Cerebellum (tissue), 4 donors: ENCODE measurements at places on chromosomes 1 and 21.

DNA sequence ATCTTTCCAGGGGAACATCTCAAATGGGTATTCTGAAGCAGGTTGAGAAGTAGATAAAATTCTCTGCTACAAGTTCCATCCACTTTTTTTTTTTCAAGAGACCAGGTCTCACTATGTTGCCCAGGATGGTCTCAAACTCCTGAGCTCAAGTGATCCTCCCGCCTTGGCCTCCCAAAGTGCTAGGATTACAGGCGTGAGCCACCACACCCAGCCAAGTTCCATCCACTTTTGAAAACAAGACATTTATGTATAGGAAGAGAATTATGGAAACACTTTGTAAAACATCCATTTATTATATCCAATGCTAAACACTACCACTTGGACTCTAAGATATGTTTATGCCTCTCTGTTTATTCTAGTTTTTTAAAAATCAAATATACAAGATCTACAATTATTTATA is 13.4 kb downstream of the HNRNPU start:
- no peak for DNase-seq

DNA sequence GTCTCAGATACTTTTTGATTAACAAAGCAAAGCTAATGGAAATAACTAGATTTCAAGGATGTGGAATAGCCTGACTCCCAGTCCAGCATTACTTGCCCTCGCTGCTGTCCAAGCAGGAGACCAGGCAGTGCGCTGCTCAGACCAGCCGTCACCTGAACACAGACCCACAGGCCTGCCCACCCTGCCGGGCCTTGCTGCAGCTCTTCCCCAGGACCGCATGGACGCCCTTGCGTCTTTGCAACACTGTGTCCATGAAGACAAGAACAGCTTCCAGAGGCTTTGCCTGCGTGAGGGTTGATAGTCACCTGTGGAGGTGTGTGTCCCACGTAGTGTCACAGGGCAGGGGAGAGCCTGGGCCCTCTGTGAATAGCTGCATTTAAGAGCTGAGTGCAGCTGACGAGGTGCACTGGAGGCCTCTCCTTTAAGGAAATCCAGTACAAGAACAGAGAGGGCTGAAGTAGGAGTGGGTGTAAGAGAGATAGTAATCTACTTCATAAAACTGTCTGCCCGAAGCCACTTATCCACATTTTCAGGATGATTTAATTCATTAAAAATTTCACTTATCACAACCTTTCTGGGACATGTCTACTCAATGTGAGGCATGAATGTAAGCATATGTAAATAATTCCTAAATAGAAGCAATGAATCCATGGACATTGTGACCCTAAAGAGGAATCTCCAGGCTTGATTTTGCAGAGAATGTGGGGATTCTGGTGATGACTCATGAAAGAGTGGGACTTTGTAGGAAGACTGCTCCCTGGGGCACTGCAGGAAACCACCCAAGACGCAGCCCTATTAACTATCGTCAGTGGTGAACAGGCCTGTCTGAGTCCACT is 176.2 kb upstream of the RAB4A start:
- no peak for DNase-seq

GRCh38 chr1:25520446-25521061 is 22.9 kb upstream of the LDLRAP1 start:
- DNase-seq, result peak; percentile 79

- DNase-seq, result no peak
These were observed 164.5 kb upstream of the BEND5 start for GRCh38 chr1:48940962-48941732.

DNA sequence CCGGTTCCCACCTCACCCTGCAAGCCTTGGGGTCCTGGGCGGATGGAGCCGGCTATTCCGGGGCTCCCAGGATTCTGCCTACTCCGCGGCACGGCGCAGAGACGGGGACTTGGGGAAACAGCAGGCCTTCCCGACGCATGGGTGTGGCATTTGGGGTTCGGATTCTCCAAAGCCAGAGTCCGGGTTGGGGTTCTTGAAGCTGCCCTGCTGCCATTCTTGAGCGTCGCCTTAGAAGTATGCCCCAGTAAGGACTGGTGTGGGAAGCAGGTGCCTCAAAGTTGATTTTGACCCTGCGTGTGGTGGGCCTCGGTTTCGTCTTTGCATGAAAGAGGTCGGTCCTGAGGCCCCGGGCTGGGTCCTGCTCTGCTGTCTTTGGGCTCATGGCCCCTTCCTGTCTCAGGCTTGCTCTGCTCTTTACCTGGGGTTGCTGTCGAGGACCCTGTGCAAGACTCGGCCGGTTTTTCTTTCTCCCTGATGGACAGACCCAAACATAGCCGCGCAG is 696 bp downstream of the GUK1 start:
- no peak for DNase-seq

DNA sequence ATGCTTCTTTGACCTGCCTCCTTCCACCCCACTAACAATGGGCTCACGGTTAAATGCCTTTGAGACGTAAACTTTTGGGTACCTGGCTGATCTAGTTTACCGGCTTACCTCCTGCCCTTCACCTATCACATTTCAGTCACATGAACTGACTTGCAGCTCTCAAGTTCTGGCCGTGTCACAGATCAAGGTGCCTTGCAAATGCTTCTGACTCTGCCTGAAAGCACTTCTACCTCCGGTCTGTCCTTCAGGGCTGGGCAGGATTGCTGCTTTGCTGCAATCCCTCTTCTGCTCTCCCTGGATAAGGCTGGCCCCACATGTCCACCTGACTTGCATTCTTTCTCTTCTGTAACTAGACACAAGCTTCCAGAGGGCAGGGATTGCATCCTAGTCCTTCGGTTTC is 69.0 kb downstream of the GRIK1 start:
- DNase-seq, result no peak

DNA sequence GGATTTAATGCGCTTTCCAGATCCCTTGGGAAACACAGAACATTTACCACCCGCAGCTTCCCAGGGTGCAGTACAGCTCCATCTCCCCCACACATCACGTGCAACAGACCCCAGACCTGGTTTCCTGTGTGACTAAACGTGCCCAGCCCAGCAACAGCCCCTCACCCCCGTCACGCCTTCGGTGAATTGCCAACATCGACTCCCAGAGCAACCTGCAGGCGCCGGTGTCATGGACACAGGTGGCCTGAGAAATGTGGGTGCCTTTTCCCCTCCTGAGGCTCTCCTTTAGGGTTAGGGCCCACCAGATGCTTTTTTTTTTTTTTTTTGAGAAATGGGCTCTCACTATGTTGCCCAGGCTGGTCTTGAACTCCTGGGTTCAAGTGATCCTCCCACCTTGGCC is 24.2 kb upstream of the SUMO3 start:
- no peak for DNase-seq

DNA sequence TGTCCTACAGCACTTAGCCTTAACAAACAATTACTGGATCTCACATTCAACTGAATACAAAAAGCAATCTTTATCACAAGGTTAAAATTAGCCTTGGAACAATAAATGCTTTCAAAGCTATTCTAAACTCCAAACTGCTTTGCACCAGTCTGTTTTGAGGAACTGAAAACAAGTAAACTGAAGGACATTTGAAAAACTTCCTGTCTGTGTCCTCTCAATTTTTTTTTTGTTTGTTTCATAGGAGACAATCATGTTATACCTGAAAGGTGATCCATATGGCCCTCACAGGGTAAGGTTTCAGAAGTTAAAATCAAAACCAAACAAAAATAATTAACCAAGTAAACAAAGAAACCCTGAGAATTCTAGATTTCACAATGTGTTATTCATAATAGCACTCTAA is 459.1 kb downstream of the DPYD start:
- DNase-seq, result no peak

GRCh38 chr1:190365283-190365682 is 112.4 kb downstream of the BRINP3 start:
- no peak for DNase-seq

DNA sequence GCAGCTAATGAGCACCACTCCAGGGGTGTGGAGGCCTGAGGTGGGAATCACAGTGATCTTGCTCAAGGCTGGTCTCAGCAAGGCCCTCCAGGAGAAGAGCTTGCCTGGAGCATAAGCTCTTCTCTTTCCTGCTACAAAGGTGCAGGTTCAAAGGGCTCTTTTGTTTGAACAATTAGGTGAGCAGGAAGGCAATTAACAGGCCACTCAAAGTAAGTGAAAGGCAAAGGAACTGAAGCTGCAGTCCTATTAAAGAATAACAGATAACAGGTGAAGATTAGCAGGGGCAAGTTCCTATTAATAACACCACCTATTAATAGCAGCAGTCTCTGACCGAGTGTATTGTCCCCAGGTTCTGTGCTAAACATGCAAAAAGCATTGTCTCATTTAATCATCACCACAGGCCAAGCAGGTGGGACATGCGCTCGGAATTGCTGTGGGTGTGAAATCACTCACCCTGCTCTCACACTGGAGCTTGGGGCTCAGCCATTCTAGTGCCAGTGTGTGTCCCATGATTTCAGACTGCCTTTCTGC is 113.8 kb downstream of the RHOU start:
- no peak for DNase-seq

GRCh38 chr1:40637470-40638007 is 27.9 kb downstream of the RIMS3 start:
- DNase-seq, result no peak

- DNase-seq, result no peak
These were observed 616 bp downstream of the MCOLN3 start for GRCh38 chr1:85047472-85048295.

DNA sequence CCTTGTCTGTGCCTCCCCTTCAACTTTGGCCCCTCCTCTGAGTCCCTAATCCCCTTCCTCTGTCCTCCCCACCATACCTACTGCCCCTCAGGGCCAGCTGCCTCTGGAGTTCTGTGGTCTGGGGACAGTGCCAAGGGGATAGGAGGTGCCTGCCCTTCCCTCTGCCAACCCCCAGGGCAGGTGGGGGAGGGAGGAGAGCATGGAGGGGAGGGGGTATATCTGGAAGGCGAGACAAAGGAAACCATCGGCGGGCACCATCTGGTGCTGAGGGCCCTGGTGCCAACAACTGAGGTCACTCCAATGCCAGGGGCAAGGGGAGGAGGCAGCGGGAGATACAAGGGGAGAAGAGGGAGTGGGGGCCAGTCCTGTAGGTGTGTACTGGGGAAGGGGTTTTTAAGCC is 9.6 kb downstream of the RAB25 start:
- peak; percentile 38 for DNase-seq

- peak; percentile 66 for DNase-seq
These were observed 659 bp downstream of the AGO1 start for GRCh38 chr1:35883635-35884101.

GRCh38 chr1:7970246-7970645 is 8.7 kb downstream of the PARK7 start:
- no peak for DNase-seq
